ENCODE measurements at places on chromosomes 7 and 10. TPM values are rescaled to one million over a fixed set of nuclear protein-coding genes. Genes with fewer than 3 reads are reported as not detected.

GRCh38 chr7:45988405-45989057 lies 67.5 kb upstream of the IGFBP3 start:
- H3K27ac ChIP-seq = no peak overlapping the region
- H3K27me3 ChIP-seq = no peaks in the 10 kb centered on the region
- H3K36me3 ChIP-seq = no peaks in the 10 kb centered on the region
- peaks cover 3% of the 10 kb centered on the region for H3K4me1 ChIP-seq
- DNase-seq = no peak
- H3K4me3 ChIP-seq = no peak overlapping the region

DNA sequence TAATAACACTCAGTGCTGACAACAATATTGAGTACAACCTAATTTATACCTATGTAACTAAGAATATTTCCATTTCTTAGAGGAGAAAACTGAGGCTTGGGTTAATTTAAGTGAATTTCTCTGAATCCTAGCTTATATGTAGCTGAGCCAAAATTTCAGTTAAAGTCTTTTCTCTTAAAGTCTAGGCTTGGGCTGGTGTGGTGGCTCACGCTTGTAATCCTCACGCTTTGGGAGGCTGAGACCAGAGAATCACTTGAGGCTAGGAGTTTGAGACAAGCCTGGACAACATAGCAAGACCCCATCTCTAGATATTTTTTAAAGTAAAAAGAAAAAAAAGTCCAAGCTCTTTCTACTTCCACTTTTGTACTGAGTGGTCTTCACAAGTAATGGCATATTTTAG lies 92.1 kb downstream of the CUL1 start:
- no peaks in the 10 kb centered on the region for H3K27me3 ChIP-seq
- H3K27ac ChIP-seq = no peak overlapping the region
- H3K36me3 ChIP-seq = peaks cover 16% of the 10 kb centered on the region
- H3K4me3 ChIP-seq = no peak overlapping the region
- H3K4me1 ChIP-seq = no peaks in the 10 kb centered on the region

- DNase-seq = no peak
- H3K4me3 ChIP-seq = no peak overlapping the region
- H3K27ac ChIP-seq = no peak overlapping the region
- no peaks in the 10 kb centered on the region for H3K4me1 ChIP-seq
- H3K36me3 ChIP-seq = no peaks in the 10 kb centered on the region
Observed at GRCh38 chr10:27388761-27389399, 115.2 kb upstream of the RAB18 start.

The SPDYE2 gene
- total RNA-seq = not detected
